Chondrocyte (in vitro differentiated cells): ENCODE measurements at places on chromosomes 2 and 18. TPM values are rescaled to one million over a fixed set of nuclear protein-coding genes. Genes with fewer than 3 reads are reported as not detected.

Gene YPEL5
- 75.3 to 93.3 TPM (median 82.8 TPM) in 3 replicates for total RNA-seq

Gene ZC3H6
- total RNA-seq = 6.6 to 9.4 TPM (median 8.6 TPM) in 3 replicates

Gene HNMT
- 2.0 to 4.6 TPM (median 4.5 TPM) in 3 replicates for total RNA-seq

Gene TBC1D8
- total RNA-seq = 6.2 to 8.2 TPM (median 7.3 TPM) in 3 replicates

Gene ADRA2B
- 0.07 TPM in 1 of 3 replicates, not detected in the others for total RNA-seq

Gene LCT
- not detected in 3 replicates for total RNA-seq

Gene RFTN2
- 11.5 to 28.5 TPM (median 13.6 TPM) in 3 replicates for total RNA-seq

- no peak for DNase-seq
Observed at GRCh38 chr2:226643030-226643945, 156.3 kb downstream of the IRS1 start.

- no peak for DNase-seq
Observed at GRCh38 chr2:3523551-3524041, 4.3 kb upstream of the ADI1 start.

DNA sequence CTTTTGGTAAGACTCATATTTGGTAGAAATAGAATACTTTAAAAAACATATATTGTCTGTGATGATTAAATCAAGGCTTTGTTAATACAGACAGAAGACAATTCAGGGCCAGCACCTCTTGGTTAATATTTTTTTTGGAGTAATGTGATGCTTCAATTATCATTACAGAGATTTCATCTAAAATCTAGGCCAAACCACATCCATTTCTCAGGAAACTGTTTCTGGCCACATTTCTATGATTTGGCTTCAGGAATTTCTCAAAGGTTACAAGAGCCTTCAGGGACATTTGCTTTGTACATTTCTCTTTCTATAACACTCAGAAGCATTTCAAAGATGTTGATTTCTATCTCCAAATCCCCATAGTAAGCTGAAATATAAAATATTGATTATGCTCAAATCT lies 614.9 kb downstream of the LRP1B start:
- no peak for DNase-seq

DNA sequence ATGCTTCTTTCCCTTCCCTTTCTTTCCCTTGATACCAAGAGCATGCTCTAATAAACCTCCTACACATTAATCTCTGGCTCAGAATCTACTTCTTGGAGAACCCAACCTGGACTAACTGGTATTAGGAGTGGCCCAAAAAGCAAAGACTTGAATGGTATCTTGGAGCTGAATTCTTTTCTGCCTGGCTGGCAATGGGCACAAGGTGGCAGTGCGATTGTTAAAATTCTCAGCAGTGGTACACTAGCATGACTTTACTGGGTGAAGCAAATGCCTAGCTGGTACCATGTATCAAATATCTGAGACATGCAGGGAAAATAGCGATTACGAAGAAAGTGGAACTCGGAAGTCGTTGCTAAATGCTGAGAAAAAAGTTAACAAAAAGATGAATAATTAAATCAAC lies 376.1 kb downstream of the XIRP2 start:
- DNase-seq = no peak

- DNase-seq = no peak
Observed at GRCh38 chr2:39603436-39603835, 62.3 kb upstream of the TMEM178A start.

GRCh38 chr2:134258684-134259388 lies 5.0 kb downstream of the MGAT5 start:
- DNase-seq = no peak

DNA sequence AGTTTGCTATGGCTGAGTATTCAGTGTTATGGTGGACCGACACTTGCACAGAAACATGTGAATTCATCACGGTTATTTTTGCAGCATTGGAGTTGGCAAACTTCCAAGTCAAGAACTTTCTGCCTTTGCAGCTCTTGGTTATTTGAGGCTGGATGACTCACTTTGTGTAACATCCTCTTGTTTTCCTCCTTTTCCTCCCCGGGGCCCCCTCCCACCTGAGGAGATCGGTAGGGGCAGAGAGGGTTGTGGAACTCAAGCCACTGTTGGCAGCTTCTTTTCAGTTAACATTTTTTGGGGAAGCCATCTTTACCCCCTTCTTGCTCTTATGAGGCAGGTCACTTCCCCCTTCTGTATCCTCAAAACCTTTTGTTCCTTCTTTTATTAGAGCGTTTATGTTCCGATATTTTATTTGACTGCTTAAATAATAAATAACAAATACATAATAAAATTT lies 48.6 kb downstream of the DDX1 start:
- no peak for DNase-seq

DNA sequence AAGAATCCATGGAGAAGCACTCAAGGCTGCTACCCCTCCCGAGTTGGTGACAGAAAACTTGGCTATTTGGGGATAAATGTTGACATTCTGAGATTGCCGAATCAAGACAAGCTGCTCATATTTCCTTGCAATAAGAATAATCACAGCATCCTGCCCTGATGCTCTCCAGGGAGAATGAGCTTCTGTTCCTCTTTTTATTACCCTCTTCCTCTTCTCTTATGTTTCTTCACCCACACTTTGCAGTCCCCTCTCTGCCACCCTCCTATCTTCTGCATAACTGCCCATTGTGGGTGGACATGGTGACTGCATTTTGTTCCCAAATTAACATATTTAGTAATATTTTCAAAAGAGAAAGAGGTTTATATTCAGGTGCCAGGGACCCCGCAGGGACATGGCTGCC lies 11.9 kb upstream of the MSGN1 start:
- DNase-seq = no peak

DNA sequence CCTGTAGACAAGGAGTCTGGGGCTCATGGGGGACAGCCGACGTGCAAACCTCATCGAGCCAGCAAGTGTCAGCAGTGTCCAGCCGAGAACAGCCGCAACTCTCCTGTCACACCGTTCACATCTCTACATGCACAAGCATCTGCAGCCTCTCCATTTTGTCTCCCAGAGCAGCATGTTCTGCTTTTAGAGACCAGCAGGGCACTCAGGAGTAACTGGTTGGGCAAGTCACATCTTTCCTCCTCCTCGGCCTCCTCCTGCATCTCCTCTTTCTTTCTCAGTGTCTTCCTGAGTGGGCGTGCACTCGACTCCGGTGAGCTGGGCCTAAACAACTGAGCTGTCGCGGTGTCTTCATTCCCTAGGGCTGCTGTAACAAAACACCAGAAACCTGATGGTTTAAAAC lies 249.9 kb downstream of the SH3BP4 start:
- no peak for DNase-seq

- no peak for DNase-seq
Observed at GRCh38 chr18:22109535-22109934, 59.9 kb upstream of the GATA6 start.

DNA sequence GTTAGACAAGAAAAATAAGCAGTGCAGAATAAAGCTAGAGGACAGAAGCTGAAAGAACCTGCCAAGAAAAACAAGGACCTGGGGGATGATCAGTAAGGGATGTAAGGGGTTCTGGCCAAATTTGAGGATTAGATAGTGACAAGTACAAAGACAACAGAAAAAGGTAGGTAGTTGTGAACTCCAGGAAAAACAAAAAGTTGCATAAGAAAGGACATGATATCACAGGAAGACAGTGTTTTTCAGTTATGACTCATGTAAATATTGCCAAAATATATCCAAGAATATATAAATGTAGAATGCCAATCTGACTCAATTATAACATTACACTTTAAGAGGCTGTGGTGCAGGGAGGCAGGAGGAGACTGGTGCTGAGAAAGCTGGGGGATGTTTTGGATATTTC lies 209.8 kb upstream of the SH3BP4 start:
- DNase-seq = no peak
